ENCODE measurements at places on chromosomes 16 and 17. TPM values are rescaled to one million over a fixed set of nuclear protein-coding genes. Genes with fewer than 3 reads are reported as not detected.

DNA sequence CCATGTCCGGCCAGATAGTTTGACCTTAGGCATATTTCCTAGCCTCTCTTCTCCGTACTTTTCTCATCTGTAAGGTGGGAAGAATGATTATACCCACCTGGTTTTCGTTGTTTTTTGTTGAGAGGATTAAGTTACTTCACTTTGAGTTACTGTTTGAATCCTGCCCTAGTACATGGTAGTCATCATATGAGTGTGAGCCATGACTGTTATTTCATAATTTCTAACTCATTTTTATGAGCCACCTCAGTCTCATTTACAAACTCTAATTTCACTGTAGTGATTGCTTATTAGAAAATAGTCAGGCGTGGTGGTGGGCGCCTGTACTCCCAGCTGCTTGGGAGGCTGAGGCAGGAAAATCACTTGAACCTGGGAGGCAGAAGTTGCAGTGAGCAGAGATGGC is 45.1 kb downstream of the YPEL2 start:
- H3K4me1 ChIP-seq = peaks cover 14% of the 10 kb centered on the region
- H3K27ac ChIP-seq = no peak overlapping the region
- DNase-seq = no peak
- H3K27me3 ChIP-seq = no peaks in the 10 kb centered on the region
- no peaks in the 10 kb centered on the region for H3K36me3 ChIP-seq

DNA sequence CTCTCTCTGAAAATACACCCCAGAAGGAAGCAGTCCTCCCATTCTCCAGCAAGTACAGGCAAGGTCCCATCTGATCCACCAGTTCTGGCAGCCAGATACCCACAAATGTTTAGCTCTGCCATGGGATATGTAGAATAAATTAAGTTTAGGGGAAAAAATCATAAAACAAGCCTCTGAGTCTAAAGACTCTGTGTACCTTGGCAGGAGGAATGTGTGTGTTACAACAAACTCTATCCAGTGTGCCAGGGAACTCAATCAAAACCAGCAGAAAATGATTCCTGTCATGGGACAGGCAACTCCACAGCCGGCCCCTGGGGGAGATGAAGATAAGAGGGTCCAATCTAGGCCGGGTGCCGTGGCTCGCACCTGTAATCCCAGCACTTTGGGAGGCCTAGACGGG is 73.4 kb downstream of the MRM3 start:
- no peak for DNase-seq
- peaks cover 10% of the 10 kb centered on the region for H3K4me1 ChIP-seq
- no peaks in the 10 kb centered on the region for H3K27me3 ChIP-seq
- H3K36me3 ChIP-seq = no peaks in the 10 kb centered on the region
- H3K4me3 ChIP-seq = no peak overlapping the region

The RANBP10 gene
- total RNA-seq = 4.6 TPM

- H3K27ac ChIP-seq = no peak overlapping the region
- H3K4me3 ChIP-seq = no peak overlapping the region
- no peaks in the 10 kb centered on the region for H3K27me3 ChIP-seq
- no peaks in the 10 kb centered on the region for H3K4me1 ChIP-seq
- no peak for DNase-seq
- H3K36me3 ChIP-seq = no peaks in the 10 kb centered on the region
Measured at GRCh38 chr17:11548398-11548797, 49.9 kb upstream of the DNAH9 start.

GRCh38 chr16:65934443-65934842 is 432.0 kb upstream of the CDH5 start:
- no peaks in the 10 kb centered on the region for H3K27me3 ChIP-seq
- no peaks in the 10 kb centered on the region for H3K4me1 ChIP-seq
- H3K36me3 ChIP-seq = no peaks in the 10 kb centered on the region
- H3K4me3 ChIP-seq = no peak overlapping the region
- no peak overlapping the region for H3K27ac ChIP-seq

- H3K36me3 ChIP-seq = no peaks in the 10 kb centered on the region
- H3K4me1 ChIP-seq = no peaks in the 10 kb centered on the region
- H3K27me3 ChIP-seq = no peaks in the 10 kb centered on the region
- no peak overlapping the region for H3K4me3 ChIP-seq
- no peak overlapping the region for H3K27ac ChIP-seq
Measured at GRCh38 chr16:12193692-12194091, 217.2 kb downstream of the SNX29 start.

DNA sequence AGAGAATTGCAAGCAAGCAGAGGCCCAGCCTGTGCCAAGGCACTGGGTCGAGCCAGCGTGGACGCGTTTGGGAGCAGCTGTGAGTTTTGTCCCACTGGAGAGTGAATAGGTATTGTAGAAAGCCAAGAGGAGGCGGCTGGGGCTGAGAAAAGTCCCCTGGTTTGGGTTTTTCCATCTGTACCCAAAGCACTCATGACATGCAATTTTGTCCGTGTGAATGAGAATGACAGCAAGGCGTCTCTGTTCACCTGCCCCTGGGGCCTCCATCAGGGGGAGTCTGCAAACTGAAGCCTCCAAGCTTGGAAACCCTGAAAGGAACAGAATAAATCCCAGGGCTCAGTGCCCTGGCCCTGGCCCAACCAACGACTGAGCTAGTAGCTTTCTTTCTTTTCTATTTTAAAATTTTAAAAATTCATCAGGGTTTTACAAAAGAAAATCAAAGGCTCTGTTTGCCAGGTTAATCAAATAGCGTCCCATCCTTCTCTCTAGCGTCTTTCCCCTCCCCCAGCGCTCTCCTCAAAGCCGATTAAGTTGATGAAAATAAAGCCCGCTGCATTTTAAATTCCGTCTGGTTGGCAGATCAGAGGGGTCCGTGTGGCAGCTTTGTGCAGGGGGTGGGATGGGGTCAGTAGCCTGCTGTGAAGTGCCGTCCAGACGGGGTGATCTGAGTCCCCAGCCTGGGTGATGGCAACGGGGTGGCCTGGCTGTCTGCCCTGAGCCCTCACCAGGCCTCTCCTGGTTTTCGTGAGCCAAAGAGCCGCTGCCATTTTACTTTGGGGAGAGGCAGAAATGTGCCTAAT is 171.0 kb downstream of the KATNIP start:
- peak overlapping the region; percentile 17 for H3K27ac ChIP-seq
- H3K27me3 ChIP-seq = no peaks in the 10 kb centered on the region
- no peak overlapping the region for H3K4me3 ChIP-seq

DNA sequence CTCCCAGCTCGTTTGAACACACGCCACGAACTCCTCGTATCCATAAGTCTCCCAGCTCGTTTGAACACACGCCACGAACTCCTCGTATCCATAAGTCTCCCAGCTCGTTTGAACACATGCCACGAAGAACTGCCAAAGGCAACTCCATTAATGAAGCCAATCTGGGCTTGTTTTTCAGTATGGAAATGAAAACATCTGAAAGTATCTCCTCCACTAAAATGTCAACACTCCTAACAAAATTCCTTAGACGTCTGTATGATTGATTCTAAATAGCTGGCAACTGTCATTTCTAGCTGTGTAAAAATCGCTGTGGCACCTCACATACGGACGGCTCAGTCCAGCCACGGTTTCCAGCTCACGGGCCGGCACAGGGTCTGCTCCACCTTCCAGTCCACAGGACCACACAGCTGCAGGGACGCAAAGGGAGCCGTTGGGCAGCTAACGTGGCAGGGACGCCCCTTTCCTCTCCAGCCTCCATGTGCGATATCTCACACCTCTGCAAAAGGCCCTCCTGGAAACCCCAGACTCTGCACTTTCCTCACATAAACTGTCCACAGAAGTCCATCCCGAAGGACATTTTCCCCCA is 67.1 kb upstream of the METRNL start:
- no peaks in the 10 kb centered on the region for H3K27me3 ChIP-seq
- H3K4me3 ChIP-seq = peak overlapping the region; percentile 32
- H3K4me1 ChIP-seq = peaks cover 12% of the 10 kb centered on the region
- DNase-seq = no peak
- H3K36me3 ChIP-seq = no peaks in the 10 kb centered on the region

The KRTAP2-2 gene
- total RNA-seq = not detected

The PDE6G gene
- not detected for total RNA-seq

DNA sequence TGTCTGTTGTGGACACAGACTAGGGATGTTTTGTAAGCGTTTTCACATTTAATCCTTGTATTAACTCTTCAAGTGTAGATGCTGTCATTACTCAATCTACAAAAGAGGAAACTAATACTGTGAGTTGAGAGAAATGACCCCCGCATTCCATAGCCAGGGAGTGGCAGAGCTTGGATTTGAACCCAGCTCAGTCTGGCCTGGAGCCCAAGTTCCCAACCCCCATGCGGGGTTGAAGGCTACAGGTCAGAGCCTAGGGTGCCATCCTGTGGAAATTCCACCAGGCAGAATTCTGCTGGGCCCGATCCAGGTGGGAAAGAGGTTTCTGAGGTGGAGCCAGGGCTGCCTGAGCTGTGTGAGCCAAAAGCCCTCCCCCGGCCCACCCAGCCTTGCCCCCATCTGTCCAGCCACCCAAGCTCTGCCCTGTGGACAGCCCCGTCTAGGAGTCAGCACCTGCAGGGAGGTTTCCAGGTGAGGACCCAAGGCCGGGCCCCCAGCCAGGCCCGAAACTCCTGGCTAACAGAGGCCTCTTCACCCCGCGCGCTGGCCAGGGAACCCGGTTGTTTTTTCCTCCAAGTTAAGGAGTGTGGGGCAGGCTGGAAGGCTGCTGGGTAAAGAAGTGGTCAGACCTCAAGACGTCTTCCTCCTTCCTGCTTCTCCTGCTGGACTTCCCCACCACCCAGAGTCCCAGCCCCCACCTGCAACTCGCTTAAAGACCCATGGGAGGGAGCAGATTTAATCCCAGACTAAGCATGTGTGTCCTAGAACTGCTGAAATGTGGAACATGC is 5.7 kb downstream of the MMP15 start:
- peaks cover 13% of the 10 kb centered on the region for H3K27me3 ChIP-seq
- H3K4me1 ChIP-seq = no peaks in the 10 kb centered on the region
- H3K4me3 ChIP-seq = no peak overlapping the region
- no peak overlapping the region for H3K27ac ChIP-seq

Data from fibroblast of lung (primary cell).